Lung (tissue), 17 donors: ENCODE measurements at places on chromosomes 4 and X. TPM values are rescaled to one million over a fixed set of nuclear protein-coding genes. Genes with fewer than 3 reads are reported as not detected.
A peak's percentile ranks its signal among the peaks of the same experiment; 100 is the strongest.

The TMA16 gene
- polyA plus RNA-seq: 15.7 TPM

The RASSF6 gene
- polyA plus RNA-seq: 1.3 TPM

The SLC6A14 gene
- polyA plus RNA-seq: 103 TPM

DNA sequence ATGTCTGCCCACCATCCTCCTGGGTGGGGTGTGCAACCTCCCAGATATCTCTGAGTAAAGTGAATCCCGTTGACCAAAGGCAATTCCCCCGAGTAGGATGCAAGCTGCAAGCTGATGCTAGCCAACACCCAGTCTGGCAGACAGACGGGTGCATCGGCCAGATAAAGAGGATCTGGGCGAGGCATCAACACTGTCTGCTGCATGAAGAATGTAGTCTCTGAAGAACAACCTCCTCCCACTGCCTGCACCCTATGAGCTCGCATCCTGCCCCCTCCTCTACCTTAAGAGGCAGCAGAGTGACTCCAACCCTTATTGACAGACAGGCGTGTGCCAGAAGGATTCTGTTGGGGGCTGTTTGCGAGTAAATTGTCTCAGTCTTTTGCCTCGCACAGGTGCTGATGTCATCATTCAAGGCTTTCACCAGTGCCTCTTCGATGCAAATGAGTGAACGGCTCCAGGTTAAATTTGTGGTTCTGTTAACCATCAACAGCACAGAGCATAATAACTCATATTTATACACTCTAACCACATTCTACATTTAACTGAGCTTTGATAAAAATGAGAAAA lies 546.9 kb downstream of the BCOR start:
- no peak for DNase-seq
- no peaks in the 10 kb centered on the region for H3K27me3 ChIP-seq
- no peak overlapping the region for H3K27ac ChIP-seq
- no peak overlapping the region for H3K4me3 ChIP-seq
- H3K4me1 ChIP-seq: no peaks in the 10 kb centered on the region

GRCh38 chr4:183765251-183765911 lies 106.3 kb downstream of the TRAPPC11 start:
- peaks cover 3% of the 10 kb centered on the region for H3K4me1 ChIP-seq
- no peaks in the 10 kb centered on the region for H3K27me3 ChIP-seq
- H3K27ac ChIP-seq: peak overlapping the region; percentile 43
- no peaks in the 10 kb centered on the region for H3K36me3 ChIP-seq

- H3K4me3 ChIP-seq: no peak overlapping the region
- no peaks in the 10 kb centered on the region for H3K27me3 ChIP-seq
- no peaks in the 10 kb centered on the region for H3K36me3 ChIP-seq
- no peaks in the 10 kb centered on the region for H3K4me1 ChIP-seq
Observed at GRCh38 chr4:142500966-142501365, 345.1 kb downstream of the INPP4B start.

The CT45A10 gene
- polyA plus RNA-seq: not detected

DNA sequence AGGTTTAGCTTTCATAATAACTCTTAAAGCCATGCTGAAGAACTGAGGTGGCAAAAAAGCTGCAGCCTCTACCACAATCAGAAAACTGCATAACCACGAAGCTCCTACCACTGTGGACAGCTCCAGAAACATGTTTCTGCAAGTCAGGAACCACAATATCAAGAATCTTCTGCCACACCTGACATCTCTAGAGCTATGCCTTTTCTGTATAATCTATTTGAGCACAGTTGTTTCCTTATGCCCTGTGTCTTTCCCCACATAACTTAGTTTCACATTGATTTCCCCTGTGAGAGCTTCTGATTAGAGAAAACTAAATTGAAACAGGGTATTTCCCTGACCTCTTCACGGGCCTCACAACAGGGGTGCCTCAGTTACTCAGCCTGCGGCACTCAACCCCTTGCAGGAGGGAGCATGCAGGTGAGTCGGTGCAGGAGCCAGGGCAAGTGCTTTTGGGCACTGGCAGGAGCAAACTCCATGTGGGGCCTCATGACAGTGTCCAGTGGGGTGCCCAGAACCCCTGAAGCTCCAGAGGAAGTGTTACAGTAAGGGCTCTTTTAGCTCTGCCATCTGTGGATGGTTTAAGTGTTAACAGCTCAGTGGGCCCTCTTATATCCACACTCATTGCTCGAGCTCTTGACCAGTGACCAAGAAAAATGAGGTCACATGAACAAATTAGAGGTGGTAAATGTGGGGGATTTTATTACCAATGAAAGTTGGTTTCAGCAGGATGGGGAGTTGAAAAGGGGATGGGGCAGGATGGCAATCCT lies 132.8 kb upstream of the BMP3 start:
- no peaks in the 10 kb centered on the region for H3K36me3 ChIP-seq
- no peaks in the 10 kb centered on the region for H3K4me1 ChIP-seq
- no peaks in the 10 kb centered on the region for H3K27me3 ChIP-seq
- H3K27ac ChIP-seq: no peak overlapping the region

DNA sequence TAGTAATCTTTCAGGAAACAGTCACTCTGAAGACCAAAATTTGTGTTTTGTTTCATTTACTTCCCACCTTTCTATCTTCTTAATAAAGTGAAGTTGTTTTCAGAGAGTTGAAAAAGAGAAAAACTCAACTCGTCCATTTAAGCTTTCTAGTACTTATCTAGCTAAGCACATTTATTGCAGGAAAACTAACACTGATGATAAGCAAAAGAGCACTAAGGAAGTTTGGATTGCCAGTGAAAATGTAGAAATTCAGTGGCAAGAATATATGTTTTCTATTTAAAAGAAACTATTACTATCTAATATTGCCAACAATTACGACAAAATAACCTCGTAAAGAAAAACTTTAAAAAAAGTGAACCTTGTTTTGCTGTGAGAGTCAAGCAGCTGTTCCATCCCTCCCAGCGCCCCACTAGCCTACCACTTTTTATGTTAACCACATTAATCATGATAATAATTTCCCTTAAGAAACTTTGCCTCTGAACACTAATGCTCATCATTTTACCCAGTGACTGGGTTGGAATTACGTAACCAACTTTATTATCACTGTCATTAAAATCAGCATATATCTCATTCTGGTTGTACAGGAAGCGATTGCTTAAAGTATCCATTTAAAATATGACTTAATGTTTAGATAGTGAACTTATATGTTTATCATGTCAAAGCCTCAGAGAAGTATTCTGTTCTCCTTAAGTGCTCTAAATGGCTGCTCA lies 24.8 kb downstream of the SPRY1 start:
- H3K27me3 ChIP-seq: no peaks in the 10 kb centered on the region
- H3K4me3 ChIP-seq: no peak overlapping the region
- H3K4me1 ChIP-seq: no peaks in the 10 kb centered on the region
- H3K36me3 ChIP-seq: no peaks in the 10 kb centered on the region

DNA sequence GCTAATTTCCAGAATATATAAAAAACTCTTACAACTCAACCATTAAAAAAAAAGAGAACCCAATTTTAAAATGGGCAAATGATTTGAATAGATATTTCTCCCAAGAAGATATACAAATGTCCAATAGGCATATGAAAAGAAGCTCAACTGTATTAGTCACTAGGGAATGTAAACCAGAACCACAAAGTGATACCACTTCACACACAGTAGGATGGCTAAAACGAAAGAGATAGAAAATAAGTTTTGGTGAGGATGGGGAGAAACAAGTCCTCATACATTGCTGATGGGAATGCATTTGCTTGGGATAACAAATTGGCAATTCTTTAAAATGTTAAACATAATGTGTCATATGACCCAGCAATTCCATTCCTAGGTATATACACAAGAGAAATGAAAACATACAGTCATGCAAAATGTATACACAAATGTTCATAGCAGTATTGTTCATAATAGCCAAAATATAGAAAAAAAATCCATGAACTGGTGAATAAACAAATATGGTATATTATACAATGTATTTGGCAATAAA lies 5.7 kb downstream of the TCEAL3 start:
- DNase-seq: no peak
- H3K4me1 ChIP-seq: no peaks in the 10 kb centered on the region
- no peaks in the 10 kb centered on the region for H3K27me3 ChIP-seq
- no peak overlapping the region for H3K27ac ChIP-seq
- no peak overlapping the region for H3K4me3 ChIP-seq

DNA sequence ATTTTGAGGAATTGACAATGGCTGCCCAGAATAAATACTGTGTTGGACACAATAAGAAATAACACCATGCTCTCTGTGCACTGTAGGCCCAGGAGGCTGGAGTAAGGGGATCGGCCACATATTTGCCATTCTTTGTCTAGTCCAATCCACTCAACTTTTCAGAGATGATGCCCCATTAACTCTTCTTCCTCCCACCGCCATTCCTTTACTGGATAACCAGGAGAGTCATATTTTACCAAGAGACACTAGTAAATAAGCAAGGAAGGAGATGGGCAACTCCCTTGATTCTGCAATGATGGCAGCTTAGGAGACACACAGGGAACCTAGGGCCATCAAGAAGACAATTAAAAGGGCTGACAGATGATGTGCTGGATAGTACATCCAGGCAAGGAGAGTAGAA lies 87.9 kb upstream of the GPC3 start:
- no peak for DNase-seq
- no peaks in the 10 kb centered on the region for H3K36me3 ChIP-seq
- no peaks in the 10 kb centered on the region for H3K4me1 ChIP-seq
- no peaks in the 10 kb centered on the region for H3K27me3 ChIP-seq

The SSX4 gene
- polyA plus RNA-seq: not detected

GRCh38 chr4:172270397-172270796 lies 457.2 kb downstream of the GALNTL6 start:
- H3K27me3 ChIP-seq: no peaks in the 10 kb centered on the region
- no peak overlapping the region for H3K27ac ChIP-seq
- no peaks in the 10 kb centered on the region for H3K4me1 ChIP-seq
- H3K36me3 ChIP-seq: no peaks in the 10 kb centered on the region
- DNase-seq: no peak

The SMIM31 gene
- polyA plus RNA-seq: 2.3 TPM

DNA sequence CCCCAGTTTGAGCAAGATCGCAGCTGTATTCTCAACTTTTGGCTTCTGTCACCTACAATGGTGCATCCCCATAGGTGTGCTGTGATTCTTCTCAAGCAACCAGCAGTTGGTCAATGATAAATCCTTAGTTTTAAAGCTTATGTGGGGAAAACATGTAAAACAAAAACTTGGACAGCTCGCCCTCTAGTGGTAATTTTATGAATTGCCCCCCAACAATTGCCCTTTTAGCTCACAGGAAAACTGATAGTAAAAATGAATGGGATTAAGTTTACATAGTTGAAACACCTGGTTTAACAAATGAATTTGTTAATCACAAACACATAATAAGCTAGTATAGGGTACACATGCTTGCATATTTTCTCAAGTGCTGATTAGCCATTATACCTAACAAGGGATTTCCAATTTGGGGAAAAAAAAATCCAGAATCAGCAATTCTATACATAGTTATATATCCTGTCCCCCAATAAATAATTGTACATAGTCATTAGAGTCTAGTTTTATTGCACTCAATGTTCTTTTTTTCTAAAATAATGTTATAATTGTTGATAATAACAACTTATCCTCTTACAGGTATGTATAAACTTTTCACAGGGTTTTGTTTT lies 30.1 kb downstream of the TEX13A start:
- H3K4me1 ChIP-seq: no peaks in the 10 kb centered on the region
- DNase-seq: peak; percentile 24
- no peaks in the 10 kb centered on the region for H3K36me3 ChIP-seq
- H3K4me3 ChIP-seq: no peak overlapping the region
- no peak overlapping the region for H3K27ac ChIP-seq

- H3K36me3 ChIP-seq: peaks cover 4% of the 10 kb centered on the region
- peaks cover 19% of the 10 kb centered on the region for H3K4me1 ChIP-seq
Observed at GRCh38 chr4:186676531-186677161, 47.0 kb downstream of the FAT1 start.

The TIMM8A gene
- 8.0 TPM for polyA plus RNA-seq

GRCh38 chrX:7574325-7574724 lies 268.6 kb upstream of the VCX start:
- H3K4me1 ChIP-seq: no peaks in the 10 kb centered on the region
- H3K36me3 ChIP-seq: no peaks in the 10 kb centered on the region
- no peak overlapping the region for H3K4me3 ChIP-seq
- H3K27me3 ChIP-seq: peaks cover 5% of the 10 kb centered on the region
- no peak overlapping the region for H3K27ac ChIP-seq
- peak; percentile 10 for DNase-seq

The VEGFD gene
- polyA plus RNA-seq: 6.1 TPM

DNA sequence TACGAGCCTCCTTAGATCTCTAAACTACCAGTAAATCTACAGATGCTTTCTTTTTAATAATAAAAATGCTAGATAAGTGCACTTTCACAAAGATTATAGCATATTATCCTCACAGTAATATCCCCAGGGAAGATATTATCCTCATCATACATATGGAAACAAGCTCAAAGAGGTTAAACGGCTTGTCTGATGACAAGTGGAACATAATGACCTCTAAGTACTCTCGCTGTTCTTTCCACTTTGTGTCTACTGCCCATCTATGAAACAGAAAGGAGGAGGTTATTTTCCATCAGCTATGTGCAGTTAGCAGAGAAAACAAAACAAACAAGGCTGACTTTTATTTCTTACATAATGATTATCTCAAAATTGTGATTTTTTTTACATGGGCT lies 42.8 kb upstream of the PRDM8 start:
- no peak overlapping the region for H3K27ac ChIP-seq
- no peaks in the 10 kb centered on the region for H3K4me1 ChIP-seq
- no peaks in the 10 kb centered on the region for H3K36me3 ChIP-seq
- no peaks in the 10 kb centered on the region for H3K27me3 ChIP-seq
- no peak for DNase-seq
- H3K4me3 ChIP-seq: no peak overlapping the region

The ZFP92 gene
- 1.5 TPM for polyA plus RNA-seq
